ENCODE measurements at places on chromosomes 11 and 22.
A peak's percentile ranks its signal among the peaks of the same experiment; 100 is the strongest.

DNA sequence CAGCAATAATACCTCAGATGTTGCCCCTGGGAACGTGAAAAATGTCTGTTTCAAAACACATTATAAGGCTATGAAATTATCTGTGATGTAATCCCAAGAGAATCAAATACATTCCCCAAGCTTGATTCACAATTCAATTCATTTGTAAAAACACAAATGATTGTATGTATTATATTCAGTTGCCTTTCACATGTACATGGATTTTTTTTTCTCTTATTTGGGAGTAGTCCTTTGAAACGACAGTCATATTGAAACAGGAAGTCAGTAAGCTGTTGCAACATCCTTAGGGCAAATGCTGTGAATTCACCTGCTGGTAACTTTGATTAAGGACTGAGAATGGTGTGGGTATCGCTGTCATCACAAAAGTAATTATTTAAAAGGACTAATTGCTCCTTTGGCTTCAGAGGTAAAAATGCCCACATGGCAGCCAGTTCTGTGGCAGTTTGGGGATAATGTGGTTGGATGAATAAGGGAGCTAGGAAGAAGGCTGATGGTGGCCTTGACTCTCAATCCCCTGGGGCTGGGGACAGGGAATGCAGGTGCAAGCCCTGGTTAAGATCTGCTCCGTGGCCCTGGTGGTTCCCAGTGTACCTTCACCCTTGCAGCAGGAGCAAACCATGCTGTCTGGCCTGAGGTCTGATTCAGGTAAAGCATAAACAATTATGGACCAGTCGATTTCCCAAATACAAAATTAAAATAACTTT, 13.2 kb downstream of the EHF start:
- no peak for DNase-seq

GRCh38 chr22:35411102-35411501, 11.2 kb downstream of the MCM5 start:
- DNase-seq, result no peak

DNA sequence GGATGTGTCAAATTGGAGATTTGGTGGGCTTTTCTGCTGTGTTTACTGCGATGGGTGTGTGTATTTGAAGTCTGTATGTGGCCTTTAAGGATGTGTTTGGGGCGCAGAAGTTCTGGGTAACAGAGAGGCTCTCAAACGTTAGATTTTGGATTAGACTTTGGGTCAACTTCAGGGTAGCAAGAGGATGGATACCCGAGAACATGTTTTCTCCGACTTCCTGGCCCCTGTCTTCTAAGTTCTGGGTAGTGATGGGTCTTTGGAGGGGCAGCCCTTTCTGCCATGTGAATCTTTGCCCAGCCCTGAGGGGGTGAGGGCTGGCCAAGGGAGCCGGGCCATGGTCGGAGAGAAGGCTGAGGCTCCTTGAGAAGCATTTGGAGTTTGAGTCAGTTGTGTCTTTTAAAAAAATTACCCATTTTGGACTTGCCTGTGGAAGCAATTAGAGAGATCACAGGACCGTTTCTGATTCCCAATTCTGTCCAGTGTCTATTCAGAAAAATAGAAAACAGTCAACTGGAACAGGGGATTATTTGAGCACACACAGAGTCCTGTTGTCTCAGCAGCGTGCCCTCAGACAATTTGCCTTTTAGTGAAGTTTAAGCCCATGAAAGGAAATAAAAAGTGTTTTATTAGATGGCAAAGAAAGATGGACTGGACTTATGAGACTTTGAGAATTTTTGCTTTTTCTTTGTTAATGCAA, 114.4 kb downstream of the PTPRJ start:
- no peak for DNase-seq

GRCh38 chr22:38467438-38467903, 425 bp upstream of the KDELR3 start:
- no peak for DNase-seq

- DNase-seq, result no peak
Measured at GRCh38 chr11:83566950-83567349, 280.8 kb upstream of the CCDC90B start.

DNA sequence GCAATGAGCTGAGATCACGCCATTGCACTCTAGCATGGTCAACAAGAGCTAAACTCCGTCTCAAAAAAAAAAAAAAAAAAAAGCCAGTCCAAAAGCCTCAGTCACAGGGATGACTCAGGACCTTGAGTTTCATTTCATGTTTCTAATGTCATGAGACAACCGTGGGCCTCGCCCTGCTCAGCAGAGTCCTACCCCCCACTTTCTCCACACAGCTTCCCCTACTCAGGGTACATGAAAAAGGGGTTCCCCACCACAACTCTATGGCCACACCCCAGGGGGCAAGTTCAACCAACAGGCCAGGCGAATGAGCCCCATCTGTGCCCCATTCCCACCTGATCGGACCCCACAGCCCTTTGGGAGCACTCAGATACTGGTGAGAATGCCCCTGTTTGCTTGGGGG, 24.3 kb upstream of the ADA2 start:
- no peak for DNase-seq

DNA sequence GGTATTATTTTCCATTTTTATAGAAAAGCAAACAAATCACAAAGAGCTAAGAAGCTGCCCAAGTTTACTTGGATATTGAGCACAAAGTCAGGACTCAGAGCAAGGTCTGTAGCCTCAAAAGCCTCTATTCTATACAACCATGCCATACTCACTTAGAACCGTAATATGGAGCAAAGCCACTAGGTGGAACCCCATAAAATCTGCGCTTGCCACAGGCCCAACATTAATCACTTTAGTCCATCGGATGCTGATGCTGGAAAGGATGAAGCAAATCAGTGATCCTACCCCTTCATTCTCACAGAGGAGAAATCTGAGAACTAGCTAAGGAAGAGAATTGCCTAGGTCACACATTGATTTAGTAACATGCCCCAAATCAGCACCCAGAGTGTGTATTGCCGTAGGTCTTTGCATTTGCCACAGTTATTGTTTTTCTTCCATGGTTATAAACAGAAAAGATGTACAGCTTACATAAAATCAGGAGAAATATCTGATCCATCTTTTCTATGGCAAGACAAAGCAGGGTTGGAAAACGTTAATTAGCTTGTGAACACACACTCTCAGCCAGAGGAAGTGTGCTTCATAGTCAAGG, 56.7 kb upstream of the RAB38 start:
- no peak for DNase-seq

DNA sequence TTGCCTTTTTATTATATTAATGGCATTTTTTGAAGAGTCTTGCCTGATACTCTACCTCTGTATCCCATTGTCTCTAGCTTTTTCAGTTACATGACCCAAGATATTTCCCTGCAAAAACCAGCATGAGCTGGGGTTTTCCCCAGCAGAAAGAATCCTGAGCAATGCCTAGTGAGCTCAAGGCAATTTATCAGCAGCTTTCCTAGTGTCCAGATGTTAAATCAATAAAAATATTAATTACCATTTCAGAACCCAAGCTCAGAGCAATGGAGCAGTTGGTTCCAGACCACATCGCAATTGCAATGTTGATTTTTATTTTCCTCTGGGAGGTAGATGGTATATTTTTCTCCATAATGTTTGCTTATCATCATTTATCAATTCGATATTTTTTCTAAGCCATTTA, 137.2 kb downstream of the RAB38 start:
- DNase-seq, result no peak

DNA sequence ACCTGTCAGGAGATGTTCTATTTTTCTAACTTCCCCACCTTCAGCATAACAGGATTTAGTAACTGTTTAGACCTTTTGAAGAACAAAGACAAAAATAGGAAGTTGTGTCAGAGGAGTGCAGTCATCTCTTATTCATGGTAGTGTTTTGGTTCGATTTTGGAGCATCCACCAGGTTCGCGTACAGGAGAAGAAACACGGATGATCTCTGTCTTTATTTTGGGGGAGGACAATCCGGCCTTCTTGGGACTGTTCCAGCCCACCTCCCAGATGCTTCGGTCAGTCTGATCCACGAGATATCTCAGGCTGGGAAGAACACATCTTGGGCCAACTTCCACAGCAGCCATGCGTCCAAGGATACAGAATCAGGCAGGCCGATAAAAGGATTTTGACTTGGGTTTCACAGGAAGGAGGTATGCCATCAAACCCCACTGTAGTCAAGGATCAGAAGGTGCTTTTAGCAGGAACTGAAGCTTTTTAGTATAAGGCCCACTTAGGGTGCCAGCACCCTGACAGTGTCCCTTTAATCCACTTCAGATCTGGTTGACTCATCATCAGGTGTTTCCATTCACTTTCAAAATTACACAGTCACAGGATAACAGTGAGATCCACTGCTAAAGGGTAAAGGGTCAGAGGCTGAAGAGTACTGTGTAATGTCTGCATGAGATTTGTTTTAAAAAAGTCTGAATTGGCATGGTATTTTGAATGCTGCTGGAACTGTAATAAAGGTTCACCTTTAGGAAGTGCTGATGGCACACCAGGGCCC, 16.5 kb downstream of the PATZ1 start:
- DNase-seq, result no peak

GRCh38 chr22:49446759-49447710, 380.6 kb downstream of the BRD1 start:
- DNase-seq, result peak; percentile 12

GRCh38 chr22:21857481-21857914, 9.9 kb downstream of the MAPK1 start:
- DNase-seq, result no peak

DNA sequence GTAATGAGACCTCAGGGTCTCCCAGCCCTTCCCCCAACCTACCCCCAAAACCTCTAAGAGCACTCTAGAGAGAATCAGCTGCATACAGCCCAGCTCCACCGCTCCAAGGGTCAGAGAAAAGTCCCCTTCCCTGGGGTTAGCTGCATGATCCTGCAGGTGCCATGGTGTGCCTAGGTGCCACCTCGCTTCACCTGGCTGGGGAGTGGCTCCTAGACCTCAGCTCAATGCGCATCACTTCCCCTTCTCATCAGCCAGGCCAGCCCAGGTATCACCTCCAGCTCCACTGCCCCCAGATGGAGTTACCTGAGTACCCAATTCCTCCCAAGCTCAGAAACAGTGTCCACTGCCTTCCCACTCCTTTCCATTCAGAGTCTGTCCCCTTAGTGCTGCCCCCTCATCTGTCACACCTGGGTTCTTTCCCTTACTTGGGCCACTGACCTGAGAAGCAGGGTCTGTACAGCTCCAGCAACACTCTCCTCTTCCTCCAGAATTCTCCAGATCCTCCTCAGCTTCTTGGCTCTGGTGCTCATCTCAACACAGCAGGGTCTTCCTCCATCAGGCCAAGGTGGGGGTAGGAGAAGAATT, 1.3 kb downstream of the STARD10 start:
- DNase-seq, result no peak

GRCh38 chr22:23276656-23277582, 96.6 kb downstream of the BCR start:
- no peak for DNase-seq

GRCh38 chr11:17508791-17509190, 32.1 kb upstream of the ABCC8 start:
- no peak for DNase-seq

DNA sequence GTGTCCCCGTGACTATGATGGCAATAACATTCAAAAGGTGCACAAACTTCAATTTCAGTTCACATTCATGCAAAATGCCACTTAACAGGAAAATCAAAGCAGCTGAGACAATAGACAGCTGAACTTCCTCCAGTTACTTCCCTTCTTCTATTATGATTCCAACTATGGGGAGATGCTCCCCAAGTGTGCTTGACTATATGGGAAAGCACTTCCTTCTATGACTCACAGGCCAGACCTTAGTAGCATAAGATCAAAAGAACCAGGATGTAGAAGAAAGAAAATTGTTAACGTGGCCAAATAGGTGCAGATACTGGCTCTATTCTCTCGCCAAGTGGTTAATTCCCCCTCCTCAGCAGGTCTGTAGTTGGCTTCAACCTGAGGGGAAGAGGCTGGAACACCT, 7.8 kb upstream of the FAT3 start:
- no peak for DNase-seq

DNA sequence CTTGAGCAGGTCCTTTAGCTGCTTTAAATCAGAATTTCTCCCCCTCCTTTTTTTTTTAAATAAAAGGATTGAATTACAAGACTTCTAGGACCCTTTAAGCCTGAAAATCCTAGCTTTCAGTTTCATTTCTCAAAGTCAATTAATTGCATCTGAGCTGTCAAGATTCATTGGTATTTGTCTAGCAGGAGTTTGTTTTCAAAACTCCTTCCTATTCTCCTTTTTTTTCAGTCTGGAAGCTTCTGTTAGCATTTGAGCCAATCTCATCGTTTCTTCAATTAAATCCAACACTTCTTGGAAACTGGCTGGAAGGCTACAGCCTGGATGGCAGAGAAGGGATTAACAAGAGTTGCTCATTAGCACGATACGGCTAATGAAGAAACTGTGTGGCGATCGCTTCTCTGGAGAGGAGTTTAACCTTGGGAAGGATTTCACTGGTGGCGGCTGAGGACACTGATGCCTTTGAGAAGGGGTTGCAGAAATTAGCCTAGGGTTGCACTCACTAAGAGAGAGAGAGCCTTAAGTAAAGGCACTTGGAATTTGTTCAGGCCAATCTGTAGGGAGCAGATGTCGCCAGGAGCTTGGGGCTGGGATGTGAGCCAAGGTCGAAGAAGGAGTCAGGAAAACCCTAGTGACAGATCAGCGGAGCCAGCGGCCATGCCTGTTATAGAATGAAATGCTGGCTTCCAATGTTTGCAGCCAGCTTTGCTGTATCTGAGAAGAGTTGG, 43.8 kb upstream of the API5 start:
- no peak for DNase-seq

DNA sequence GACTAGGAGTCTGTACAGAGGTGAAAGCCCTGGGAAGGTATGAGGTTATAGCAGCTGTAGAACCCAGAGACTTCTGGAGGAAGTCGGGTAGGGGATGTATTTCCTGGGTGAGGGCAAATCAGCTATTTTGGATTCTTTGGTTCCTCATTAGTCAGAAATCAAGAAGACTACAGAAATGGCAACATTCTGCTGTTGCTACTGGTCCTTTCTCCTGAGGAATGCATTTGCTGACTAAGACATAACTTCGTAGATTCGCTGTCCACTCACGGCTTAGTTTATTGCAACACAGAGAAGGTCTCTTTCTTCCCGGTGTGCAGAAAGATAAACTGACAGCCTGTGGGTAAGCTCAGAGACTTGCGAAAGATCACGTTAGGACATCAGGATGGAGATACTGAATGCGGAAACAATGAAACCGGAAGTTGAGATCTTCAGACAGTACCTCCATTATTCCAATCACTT, 25.3 kb upstream of the SESN3 start:
- DNase-seq, result no peak

- DNase-seq, result no peak
Measured at GRCh38 chr11:133906241-133906640, 50.5 kb downstream of the IGSF9B start.

- DNase-seq, result no peak
Measured at GRCh38 chr11:57703341-57703740, 8.7 kb downstream of the MED19 start.

- no peak for DNase-seq
Measured at GRCh38 chr22:32781695-32782094, 19.8 kb upstream of the TIMP3 start.

DNA sequence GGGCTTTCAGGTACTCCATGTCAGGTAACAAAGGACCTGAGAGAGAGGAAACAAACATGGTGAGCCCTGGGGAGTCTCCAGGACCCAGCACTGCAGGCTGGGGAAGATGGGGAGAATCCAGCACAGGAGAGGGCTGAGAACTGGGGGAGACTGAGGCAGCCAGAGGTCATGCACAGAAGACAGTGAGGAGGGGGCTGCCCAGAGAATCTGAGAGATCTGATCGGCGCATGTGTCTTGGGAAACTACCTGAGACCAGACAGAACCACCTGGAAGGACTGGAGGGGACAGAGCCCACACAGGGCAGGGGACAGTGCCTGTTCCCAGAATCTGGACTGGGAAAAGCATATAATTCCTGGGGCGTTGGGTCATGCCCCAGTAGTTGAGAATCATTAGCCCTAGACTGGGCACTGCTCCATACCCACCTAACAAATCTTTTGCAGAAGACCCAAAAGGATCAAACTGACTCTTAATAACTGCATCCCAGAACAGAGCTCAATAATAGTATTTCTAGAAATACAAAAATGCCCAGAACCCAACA, 20.0 kb upstream of the COMT start:
- DNase-seq, result no peak
